Germinal center (tissue), 1 donor: ENCODE measurements at places on chromosomes 3 and 15.

DNA sequence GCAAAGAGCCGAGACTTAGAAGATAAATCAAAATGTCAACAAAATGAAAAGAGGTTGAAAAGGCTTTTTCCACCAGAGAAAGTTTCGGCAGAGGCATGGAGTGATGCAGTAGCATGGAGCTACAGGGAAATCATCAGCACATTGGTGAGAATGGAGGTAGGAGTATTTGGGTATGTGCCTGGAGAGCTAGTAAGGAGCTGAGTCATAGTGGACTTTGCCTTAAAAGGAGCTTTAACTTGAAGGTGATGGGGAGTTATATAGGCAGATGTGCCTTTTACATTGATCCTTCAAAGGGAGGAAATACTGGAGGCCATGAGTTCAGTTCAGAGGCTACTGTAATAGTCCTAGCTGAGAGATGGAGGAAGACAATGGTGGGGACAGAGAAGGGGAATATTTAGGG is 44.3 kb downstream of the IL5RA start:
- DNase-seq, result no peak

DNA sequence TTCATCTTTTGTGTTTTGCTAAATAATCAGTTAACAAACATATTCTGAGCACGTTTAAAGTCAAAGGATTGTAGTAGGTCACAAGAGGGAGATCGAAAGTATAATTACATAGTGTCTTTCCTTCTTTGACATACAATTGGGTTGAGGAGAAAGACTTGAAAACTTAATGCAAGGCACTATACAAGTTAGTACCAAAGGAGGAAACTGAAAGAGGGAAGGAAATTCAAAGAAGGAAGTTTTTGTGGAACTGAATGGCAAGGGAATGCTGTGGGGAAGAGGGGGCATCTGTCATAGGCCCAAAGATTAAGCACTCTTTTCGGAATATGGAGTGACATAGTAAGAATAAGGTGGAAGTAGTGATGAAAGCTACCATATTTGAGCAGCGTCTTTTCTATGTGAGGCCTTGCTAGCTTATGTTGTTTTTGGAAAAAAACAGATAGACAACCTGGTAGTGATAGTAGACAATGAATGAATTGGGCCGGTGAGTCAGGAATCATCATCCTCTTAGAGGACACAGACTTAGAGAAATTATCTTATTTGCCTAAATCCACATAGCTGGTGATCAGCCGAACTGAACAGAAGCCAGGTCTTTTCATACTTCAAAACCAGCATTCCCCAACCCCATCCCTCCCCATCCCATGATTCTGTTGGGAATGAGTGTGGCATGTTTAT is 10.2 kb downstream of the MBNL1 start:
- DNase-seq, result no peak

GRCh38 chr3:10015461-10015904 is 10.8 kb upstream of the FANCD2 start:
- DNase-seq, result no peak

DNA sequence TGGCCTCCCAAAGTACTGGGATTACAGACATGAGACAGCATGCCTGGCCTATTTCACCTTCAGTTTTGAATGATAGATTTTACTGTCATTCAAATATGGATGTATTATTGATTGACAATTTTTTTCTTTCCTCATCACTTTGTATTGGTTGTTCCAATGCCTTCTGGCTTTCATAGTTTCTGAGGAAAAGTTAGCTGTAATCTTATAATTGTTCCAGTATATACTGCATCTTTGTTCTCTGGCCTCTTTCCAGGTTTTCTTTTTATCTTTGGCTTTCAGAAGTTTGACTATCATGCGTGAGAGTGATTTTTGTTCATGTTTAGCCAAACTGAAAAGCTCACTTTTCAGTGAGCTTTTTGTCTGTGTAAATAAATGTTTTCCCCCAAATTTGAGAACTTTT is 157.1 kb downstream of the RSRC1 start:
- DNase-seq, result no peak

- no peak for DNase-seq
Measured at GRCh38 chr3:3068358-3068881, 41.8 kb downstream of the IL5RA start.

DNA sequence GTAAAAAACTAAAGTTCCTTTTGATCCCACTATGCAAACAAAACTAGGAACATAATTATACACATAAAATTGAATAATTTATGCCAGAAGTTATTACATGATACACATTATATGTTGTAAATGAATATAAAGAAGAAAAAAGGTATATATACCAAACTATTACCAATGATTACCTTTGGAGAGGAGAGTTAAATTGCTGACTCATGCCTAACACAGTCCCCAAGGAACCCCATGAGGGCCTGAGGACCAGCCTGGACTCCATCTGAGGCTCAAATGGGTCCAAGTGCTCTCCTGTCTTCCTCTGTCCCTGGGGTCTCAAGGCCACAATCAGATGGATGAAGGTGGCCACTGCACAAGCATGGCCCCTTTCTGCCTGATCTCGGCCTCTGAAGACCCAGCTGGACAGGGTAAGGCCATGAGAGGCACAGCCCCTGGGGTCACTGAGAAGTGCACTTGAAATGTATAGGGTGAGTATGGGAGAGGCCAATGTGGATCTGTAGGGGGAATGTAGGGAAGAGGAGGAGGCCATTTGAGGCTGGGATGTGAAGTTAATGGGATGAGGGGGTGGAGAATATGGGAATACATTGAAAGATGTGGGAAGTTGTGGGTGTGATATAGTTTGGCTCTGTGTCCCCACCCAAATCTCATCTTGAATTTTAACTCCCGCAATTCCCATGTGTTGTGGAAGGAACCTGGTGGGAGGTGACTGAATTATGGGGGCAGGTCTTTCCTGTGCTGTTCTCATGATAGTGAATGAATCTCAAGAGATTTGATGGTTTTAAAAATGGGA is 1.1 kb upstream of the IQCF1 start:
- no peak for DNase-seq

DNA sequence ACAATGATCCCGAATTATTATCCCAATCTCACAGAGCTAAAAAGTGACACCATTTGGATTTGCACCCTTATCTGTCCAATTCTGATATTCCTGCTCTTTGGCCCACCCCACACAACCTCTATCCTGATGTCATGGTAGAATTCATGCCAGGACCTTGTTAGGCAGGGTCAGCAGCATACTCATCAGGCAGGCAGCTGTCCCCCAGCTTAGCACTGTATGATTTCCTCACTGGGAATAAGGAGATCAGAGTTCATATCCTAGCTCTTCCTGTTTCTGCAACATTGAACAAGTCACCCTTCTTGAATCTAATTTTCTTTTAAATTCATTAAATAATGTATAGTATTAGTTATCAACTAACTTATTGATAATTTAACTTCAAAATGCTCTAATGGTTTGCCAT is 12.0 kb upstream of the C3orf80 start:
- DNase-seq, result no peak

DNA sequence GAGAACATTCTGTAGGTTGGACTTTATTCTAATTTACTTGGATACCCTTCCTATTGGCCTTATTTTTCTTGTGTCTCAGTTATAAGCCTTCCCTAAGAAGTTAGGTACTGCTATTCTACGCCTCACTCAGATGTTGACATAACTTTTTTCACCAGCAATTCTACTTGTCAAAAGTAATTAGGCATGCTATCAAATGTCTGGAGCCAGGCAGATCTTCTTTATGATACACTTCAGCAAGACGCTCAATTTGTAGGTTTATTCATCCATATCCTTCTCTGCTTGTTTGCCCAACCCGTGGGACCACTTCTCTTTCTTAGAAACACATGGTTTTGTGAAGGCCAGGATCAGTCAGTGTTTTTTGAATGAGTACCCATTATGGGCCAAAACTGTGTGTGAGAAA is 36.2 kb upstream of the COL8A1 start:
- DNase-seq, result no peak

GRCh38 chr3:185317674-185318073 is 45.3 kb upstream of the MAP3K13 start:
- no peak for DNase-seq

DNA sequence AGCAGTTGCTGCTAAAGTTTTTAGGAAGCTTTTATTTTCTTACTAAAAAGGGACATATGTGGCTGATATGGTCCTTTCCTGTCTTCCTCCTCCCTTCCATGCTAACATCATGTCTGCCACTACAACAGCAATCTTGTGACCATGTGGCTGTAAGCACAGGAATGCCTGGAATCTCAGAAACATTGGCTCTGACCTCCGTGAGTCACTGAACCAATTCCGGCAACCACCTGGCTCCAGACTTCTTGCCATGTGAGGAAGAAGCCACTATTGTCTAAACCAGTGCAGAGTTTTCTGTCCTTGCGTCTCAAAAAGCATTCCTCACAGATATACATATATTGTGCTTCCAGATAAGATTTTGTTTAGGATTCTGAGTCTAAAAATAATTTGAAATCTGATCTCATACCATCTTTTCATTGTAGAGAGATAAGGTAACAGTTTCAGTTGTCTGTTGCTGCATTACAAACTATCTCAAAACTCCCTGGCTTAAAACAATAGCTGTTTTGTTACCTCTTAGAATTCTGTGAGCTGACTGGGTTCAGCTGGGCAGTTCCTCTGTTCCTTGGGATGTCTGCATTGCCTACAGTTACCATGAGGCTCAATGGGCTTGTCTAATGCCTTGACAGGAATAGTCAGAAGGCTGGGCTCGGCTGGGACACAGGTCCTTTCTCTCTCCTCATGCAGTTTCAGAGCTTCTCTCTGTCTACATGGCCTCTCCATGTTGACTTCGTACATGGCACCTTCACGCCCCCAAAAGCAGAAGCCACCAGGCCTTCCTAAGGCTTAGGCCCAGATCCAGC is 77.3 kb upstream of the MAGI1 start:
- DNase-seq, result no peak

DNA sequence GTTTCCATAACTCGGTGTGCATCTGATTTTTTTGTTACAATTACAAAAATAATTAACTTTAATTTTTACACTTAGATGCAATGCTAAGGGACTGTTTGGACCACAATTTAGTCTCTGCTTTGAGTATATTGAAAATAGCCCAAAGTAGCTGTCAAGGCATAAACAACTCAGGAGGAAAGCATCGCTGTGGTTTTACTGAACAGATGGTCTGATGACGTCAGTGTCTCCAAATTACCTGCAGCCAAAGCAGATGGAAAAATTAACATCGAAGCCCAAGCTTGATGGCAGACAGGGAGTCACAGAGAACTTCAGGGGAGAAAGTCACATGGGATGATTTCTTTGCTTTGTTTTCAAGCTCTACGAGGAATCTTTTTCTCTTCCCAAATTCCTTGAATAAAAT is 83.1 kb upstream of the PLCL2 start:
- peak; percentile 41 for DNase-seq

- no peak for DNase-seq
Measured at GRCh38 chr15:90040618-90041017, 39.5 kb downstream of the ZNF710 start.

- DNase-seq, result no peak
Measured at GRCh38 chr3:33004961-33005360, 53.5 kb downstream of the CCR4 start.

DNA sequence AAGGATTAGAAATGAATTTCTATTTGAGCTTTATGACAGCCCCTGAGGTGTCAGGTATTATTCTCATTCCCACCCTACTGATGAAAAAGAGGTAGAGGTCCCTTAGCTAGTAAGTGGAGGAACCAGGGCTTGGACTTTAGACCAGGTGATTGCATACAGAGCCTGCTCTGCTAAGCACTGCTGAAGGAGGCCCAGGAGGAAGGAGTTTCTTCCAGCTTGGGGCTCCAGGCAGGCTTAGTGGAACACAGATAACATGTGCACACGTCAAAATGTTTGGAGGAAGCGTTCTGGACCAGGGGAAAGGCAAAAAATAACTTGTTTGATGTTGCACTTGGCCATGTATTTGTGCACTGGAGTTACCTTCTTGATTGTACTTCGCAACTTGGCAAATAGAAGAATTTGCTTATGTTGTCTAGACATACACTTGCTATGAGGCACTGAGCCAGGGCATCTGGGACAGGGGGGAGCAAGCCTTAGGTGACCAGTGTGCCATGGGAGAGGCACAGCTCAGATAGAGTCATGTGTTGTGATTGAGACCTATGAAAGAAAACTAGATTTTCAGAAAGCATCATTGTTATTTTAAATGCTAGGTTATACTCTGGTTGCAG is 22.4 kb downstream of the IFT122 start:
- no peak for DNase-seq

GRCh38 chr3:126493739-126494138 is 18.0 kb upstream of the ZXDC start:
- no peak for DNase-seq

DNA sequence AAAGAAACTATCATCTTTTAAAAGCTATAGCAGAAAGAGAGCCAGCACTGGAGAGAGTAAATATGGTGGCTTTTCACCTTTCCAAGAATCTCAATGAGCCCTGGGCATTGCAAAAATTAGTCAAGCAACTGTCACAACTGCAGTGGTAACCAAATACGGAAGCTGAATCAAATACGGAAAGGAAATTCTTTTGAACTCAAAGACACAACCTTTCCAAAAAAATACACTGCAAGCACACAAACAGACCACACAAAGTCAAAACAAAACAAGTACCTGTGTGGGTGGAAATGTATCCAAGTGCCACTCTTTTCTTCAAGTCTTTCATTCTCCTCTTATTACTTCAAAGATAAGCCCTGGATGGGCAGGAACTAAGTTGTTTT is 17.6 kb downstream of the VGLL4 start:
- no peak for DNase-seq

GRCh38 chr3:111594205-111594604 is 941 bp downstream of the ZBED2 start:
- DNase-seq, result peak; percentile 27

DNA sequence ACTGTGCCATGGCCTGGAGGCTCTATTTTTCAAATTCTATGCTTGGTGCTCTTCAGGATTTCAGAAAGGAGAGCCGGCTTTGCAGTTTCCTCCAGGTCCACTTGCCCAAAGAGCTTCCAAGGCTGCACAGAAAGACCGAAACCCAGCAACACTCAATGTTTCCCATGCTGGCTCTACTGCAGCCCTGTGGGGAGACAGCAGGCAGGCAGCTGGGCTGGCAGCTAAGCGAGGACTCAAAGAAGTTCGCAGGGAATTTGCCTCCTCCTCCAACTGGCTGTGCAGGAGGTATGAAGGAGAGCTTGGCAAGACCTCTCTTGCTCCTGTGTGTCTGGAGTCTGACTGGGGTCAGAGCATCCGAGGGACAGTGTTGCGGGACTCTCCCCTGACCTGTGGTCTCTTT is 17.4 kb upstream of the ITGA11 start:
- no peak for DNase-seq

DNA sequence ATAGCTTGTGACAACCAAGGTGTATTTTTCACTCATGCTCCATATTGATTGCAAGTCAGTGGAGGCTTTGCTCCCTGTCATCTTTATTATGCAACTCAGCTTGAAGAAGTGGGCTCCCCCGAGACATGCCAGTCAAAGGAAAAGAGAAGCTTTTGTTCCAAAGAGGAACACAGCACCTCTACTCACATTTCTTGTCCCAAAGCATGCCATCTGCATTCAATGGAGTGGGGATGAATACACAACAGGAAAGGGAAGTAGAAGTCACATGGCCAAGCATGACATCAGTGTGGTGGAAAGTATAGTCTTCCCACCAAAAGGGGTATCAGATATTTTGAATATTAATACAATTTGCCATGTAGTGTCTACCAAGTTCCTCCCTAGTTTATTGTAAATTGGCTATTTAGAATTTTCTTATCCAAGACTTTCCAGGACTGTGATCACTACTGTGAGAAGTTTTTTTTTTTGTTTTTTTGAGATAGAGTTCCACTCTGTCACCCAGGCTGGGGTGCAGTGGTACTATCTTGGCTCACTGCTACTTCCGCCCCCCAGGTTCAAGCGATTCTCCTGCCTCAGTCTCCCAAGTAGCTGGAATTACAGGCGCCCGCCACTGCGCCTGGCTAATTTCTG is 114.5 kb downstream of the GMPS start:
- DNase-seq, result no peak

GRCh38 chr3:184379358-184380184 is at the start of gene CHRD:
TSS of gene CHRD (plus strand) at chr3:184380054. CDS start at chr3:184380319, 265 bp downstream.
- DNase-seq, result no peak
